ENCODE measurements at places on chromosomes 1 and 21.

- DNase-seq, result no peak
Observed at GRCh38 chr1:51729824-51730301, 113.0 kb downstream of the OSBPL9 start.

GRCh38 chr1:54976747-54977146 is 3.7 kb upstream of the TMEM61 start:
- DNase-seq, result no peak

DNA sequence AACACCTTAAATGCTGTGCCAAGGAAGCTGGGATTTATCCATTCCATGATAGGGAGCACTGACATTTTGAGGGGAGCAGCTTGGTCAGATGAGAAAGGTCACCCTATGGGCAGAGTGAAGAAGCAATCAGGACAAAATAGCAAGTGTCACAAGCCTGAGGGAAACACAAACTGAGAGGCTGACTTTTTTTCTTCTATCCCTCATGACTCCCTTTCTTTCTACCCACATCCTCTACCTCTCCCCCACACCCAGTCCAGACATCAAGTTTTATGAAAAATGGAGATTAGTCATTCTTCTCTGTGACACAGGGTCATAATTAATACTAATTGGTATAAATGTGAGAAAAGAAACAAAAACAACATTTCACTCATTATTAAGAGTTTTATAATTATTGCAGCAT is 103.1 kb downstream of the SLC25A24 start:
- DNase-seq, result no peak

- DNase-seq, result no peak
Observed at GRCh38 chr1:17289721-17290120, 18.3 kb upstream of the PADI4 start.

- DNase-seq, result no peak
Observed at GRCh38 chr1:8767006-8767405, 50.4 kb downstream of the RERE start.

GRCh38 chr1:121538943-121539575 is 354.3 kb downstream of the SRGAP2C start:
- no peak for DNase-seq

DNA sequence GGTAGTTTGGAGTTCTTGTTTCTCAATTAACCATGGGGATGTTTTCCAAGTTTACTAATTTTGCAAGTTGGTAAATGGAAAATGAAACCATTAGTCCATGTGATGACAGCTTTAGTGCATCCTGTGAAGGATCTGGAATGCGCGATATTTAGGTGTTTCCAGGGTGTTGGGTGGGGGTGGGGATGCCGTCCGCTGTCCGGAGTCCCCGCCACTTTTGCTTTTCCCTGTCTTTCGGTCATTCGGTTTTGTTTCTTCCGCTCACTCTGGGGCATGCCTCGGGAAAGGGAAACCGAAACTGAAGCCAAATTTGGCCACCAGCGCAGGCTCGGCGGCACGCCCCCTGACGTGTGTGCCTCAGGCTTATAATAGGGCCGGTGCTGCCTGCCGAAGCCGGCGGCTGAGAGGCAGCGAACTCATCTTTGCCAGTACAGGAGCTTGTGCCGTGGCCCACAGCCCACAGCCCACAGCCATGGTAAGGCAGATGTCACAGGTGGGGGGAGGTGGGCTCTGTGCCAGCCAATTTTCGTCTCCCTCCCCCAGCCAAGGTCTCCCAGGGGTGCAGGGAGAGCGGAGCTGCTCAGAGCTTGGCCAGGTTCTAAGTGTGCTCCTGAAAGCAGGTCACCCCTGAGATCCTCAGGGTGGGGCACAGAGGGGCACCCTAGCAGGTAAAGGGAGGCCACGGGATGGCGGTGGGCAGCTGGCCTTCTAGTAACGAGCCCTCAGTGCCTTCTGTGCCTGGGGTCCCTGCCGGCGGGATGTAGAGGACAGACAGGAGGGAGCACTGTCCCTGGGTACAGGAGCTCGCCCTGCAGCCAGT is at the start of gene ISG15:
Gene ISG15 (plus strand): TSS at position 393 of the 817 bp plus-strand sequence. CDS start 77 bp downstream, at position 470.
- DNase-seq, result peak; percentile 45

DNA sequence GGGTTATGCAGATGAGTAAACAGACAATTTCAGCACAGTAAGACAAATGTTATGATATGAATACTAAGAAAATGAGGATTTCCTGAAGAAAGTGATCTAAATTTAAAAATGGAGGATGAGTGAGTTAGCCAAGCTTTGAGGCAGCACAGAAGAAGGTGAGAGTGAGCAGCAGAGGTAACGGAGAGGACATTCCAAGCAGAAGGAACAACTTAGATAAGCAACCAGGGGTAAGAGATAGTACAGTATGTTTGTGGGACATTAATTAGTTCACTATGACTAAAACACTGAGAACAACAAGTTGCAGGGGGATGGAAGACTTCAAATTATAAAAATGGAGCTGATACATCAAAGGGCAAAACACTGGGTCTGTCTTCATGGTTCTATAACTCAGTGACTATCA is 22.8 kb downstream of the PRPF38A start:
- DNase-seq, result no peak

DNA sequence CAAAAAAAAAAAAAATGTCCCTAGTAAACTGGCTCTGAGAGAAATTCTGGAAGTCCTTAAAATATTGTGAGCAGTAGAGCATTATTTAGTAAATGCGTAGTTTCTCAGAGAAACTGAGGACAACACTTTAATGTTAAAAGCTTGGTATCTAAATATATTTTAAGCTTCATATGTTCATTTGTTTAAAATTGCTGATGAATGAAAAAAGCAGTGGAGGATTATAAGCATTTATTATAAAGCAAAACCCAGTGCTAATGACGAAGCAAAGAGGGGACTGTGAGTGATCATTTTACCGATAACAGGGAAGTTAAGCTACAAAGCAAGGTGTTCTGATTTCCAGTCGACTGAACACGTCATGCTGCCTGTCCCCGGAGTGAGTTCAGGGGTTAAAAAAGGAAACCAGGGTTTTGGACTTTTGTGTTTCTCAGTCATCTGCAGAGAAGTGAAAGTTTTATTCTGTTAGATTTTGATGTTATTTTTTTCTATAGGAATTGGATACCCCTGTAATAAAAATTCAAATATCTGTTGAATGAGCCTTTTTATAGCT is 64.5 kb upstream of the SCCPDH start:
- no peak for DNase-seq

DNA sequence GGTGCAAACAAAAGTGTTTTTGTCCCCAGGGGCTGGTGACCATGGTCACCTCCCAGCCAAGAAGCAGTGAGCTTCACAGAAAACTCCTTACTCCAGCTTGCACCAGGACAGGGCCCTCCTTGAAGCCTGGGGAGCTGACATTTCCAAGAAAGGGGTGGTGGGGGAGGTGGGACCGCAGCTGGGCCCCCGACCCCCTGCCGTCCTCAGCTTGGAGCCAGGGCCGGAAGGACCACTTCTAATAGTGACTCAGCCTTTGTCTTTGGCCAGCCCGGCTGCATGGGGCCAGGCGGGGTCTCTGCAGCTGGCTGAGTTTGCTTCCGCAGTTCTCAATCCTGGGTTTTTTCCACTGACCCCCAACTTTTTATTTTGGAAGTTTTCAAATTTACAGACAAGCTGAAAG is 136.5 kb upstream of the POU3F1 start:
- no peak for DNase-seq

- DNase-seq, result no peak
Observed at GRCh38 chr21:21396424-21396823, 398.2 kb downstream of the NCAM2 start.

DNA sequence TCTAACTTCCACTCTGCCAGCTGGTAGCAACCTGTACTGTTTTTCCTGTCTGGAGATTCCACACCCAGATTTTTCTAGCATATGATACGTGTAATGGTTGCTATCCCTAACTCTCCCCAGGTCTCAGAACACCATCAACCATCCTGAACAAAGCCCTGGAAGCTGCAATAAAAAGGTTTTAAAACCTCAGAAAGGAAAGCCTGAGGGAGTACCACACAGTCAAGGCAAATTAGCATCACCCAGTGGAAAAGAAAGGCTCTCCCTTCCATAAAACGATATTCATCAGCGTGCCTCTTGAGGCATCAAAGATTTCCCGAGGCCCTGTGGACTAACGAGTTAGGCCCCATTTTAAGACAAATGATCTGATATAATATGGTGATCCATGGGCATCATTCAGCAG is 421.0 kb downstream of the ADGRL2 start:
- DNase-seq, result no peak

GRCh38 chr1:1625404-1625775 is 6.6 kb upstream of the MMP23B start:
- no peak for DNase-seq

DNA sequence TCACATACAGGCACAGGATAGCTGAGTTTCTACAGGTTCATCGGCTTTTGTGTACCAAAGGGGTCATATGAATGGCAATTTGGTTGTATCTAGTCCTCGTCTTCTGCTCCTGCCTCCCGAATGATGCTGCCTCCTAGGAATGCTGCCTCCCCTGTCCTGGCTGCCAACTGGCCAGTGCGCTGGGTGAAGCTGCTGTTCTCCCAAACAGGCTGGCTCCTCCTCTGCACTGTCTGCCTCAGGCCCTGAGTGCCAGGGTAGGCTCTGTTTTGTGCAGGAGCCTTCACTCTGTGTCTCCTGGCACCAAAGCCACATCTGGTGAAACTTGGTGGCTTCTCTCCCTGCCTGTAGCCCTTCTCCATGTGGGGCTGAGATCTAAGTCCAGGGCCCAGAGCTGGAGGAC is 60.3 kb downstream of the RHOU start:
- DNase-seq, result no peak

DNA sequence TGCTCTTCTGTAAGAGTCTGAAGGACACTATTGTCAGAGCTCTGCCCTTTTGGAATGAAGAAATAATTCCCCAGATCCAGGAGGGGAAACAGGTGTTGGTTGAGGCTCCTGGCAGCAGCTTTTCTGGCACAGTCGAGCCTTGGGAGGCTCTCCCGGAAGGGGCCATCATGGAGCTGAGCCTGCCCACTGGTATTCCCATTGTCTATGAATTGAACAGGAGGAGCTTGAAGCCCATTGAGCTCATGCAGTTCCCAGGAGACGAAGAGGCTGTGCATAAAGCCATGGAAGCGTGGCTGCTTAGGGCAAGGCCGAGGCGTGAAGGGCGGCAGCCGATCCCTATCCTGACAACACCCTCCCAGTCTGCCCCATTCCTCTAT is 26.6 kb downstream of the UBE4B start:
- DNase-seq, result no peak

DNA sequence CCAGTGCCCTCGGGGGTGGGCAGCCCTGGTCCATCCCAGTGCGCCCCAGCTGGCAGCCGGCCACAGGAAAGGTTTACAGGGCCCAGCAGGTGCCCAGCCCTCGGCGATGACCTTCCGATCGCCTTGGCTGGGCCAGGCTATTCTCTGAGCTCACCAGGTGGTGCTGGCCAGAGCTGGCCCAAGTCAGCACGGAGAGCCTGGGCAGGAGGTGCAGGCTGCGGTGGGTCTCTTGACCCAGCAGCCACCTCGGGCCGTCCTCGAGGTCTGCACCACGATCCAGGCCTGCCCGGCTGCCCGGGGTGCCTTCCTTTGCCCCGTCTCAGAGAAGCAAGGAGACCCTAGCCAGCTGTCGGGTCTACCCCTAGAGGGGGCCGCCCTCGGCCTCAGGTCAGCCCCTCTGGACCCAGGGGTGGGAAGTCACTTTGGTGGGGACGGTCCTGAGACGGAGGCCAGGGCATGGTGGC is 370 bp downstream of the PERM1 start:
- no peak for DNase-seq

DNA sequence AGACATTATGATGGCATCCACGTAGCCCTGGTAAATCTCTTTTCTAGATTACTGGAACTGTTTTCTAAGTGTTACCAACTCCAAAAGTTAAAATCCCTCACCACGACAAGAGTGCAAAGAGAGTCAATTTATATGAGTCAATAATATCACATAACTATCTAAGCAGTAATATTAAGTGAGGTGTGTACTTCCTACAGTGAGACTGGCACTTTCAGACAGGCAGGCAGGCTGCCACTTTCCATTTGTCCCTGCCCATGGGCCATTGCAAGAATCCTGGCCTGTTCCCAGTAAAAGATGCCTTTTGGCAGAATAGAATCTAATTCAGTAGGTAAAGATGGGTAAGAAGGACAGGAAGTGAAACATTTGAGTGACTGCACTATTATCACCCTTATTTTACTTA is 355.6 kb downstream of the PTBP2 start:
- no peak for DNase-seq

- no peak for DNase-seq
Observed at GRCh38 chr1:109634771-109635750, 15.4 kb downstream of the AMPD2 start.

DNA sequence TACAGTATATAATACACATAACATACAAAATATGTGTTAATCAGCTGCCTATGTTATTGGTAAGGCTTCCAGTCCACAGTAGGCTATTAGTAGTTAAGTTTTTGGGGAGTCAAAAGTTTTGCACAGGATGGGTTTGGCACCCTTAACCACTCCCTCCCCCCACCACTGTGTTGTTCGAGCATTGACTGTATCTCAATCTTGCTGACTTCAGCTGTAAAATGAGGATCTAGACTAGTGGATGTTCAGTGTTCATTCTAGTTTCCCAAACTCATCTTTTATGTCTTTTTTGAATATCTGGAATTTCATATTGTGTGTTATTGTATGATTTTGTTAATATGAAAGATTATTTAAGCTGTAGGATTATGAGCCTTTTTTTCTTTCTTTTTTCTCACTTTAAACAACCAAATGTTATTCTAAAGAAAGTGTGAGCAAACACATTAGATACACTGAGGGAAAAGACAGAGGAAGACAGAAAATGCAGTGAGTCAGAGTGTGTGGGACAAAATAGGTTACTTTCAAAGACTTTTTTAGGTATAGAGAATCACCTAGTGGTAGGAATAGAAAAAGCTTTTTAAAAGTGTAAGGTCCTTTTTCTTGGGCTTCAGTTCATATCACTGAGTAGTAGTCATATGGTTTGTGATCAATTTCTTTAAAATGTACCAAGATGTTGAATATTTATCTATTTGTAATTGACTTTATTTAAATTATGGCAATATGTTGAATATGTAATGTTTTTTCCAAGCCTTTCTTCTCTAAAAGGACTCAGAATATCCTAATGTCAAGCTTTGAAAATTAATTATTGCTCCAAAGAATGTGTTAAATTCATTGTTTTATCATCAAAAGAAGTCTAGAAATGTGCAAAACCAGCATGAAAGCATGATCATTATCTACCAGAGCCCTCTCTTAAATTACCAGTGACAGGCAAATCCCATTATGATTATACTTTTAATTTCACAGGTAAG is 17.9 kb upstream of the CENPF start:
- no peak for DNase-seq

DNA sequence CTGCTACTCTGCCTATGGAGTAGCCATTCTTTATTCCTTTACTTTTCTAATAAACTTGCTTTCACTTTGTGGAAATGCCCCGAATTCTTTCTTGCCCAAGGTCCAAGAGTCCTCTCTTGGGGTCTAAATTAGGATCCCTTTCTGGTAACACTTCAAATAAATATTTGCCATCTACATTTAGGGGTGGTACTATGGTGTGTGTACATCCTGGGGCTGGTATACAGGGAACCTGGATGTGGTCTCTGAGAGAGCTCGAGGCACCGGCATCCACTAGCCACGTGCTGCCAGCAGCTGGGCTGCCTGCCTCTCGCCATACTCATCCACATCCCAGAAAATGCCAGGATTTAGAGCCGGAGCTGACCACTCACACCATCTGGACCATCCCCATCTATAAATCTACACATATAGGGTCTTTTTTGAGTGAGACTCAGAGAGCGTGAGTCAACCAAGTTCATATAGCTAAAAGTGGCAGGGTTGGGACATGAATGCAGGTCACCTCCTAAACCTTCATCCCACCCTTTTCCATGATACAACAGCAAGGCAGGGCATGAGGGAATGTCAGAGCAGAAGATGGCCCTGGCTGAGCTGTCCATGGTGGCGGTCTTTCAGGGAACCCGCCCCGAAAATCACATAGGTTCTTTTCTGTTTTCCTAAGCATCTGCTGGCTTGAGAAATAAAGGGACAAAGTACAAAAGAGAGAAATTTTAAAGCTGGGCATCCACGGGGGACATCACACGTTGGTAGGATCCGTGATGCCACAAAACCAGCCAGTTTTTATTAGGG is 76.6 kb upstream of the F3 start:
- DNase-seq, result no peak

Data from activated naive CD4-positive, alpha-beta T cell (primary cell).